PC-9 (cell line): ENCODE measurements at places on chromosomes 4 and X.

- DNase-seq: no peak
These were observed 27.8 kb downstream of the ADGRA3 start for GRCh38 chr4:22488106-22488505.

- no peak for DNase-seq
These were observed 21.9 kb downstream of the SEC24D start for GRCh38 chr4:118814058-118814457.

- no peak for DNase-seq
These were observed 103.7 kb downstream of the ATXN3L start for GRCh38 chrX:13216139-13216538.

DNA sequence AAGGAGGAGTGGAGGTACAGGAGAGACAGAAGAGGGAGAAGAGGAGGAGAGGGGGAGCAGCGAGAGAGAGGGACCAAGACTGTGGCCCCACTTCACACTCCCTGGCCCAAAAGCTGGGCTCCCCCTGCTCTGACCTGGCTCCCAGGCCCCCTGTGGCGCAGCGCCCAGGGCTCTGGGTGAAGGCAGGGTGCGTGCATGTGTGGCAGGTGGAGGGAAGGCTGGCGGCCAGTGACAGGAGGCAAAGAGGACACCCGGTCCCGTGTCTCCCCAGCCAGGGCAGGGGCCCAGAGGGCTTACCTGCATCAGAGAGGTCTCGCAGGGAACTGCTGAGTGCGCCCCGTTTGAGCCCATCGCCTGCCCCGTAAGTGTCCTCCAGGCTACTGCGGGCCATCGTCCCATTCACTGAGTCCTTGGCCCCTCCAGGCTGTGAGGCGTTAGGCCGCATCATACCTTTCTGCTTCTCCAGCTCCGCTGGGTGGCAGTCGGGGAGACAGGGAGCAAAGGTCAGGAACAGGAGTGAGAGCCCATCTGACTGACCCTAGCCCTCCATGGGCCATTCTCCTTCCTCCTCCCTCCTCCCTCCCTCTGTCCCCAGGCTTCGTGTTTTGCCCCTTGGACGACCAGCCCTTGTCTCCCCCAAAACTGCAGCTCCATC lies 11.1 kb upstream of the KDM5C start:
- no peak for DNase-seq

GRCh38 chrX:11105080-11105479 lies 6.1 kb upstream of the HCCS start:
- no peak for DNase-seq

DNA sequence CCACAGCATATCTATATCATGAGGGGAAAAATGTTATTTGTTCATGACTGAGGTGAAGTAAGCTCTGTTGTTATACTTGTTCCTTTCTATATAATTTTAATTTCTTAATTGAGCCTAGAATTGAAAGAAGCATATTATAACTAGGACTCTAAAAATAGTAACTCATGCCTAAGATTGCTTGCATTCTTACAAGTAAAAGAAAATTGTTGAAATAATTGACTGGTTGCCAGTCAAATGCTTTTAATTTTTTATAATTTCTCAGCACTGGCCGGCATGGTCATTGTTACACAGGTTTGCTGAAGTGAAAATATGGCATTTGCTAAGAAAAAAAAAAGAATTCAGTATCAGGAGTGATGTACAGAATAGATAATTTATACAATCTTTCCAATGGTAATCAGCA lies 104.8 kb downstream of the GASK1B start:
- no peak for DNase-seq

GRCh38 chr4:169030562-169030982 lies 20.5 kb upstream of the CBR4 start:
- no peak for DNase-seq

GRCh38 chr4:82042042-82042441 lies 331.7 kb downstream of the HNRNPD start:
- no peak for DNase-seq

DNA sequence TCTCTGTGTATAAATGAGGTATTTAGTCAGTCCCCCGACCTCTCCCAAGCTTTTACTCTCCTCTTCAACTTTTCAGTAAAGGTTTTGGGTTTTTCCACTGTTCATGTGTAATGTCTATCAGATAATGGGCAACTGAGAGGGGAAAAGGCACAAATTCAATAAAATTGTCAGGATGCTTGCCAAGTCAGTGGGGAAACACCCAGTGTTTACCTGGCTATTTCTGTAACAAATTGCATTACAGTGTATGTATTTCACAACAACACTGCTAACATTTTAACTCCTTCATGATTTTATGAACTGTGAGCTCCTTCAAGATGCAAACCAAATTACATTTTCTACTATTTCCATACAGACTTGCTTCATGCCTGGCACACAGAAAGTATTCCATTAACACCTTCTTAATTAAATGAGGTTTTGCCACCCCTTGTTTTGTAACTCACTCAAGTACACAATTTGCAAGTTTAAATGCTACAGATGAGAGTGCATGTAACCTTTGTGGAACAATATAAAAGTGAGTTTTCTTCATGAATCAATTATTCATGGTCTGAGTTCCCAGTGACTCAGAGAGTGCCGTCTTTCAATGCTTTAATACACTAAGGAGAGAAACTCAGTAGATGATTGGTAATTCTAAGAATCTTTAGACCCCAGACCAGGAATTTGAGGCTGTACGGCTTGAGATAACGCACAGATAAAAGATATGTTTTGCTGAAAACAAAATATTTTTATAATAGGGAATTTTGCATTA lies 149.8 kb upstream of the TLL1 start:
- no peak for DNase-seq
